ENCODE measurements at places on chromosomes 7 and 10. TPM values are rescaled to one million over a fixed set of nuclear protein-coding genes. Genes with fewer than 3 reads are reported as not detected.

ADAMTS14 gene
- 0.59 TPM for polyA plus RNA-seq

ARL4A gene
- 29.3 TPM for polyA plus RNA-seq

NAT16 gene
- not detected for polyA plus RNA-seq

NEURL1 gene
- polyA plus RNA-seq: 0.10 TPM

ATOH7 gene
- polyA plus RNA-seq: 0.02 TPM

RARRES2 gene
- 22.6 TPM for polyA plus RNA-seq

DGKB gene
- 0.09 TPM for polyA plus RNA-seq

CAPZA2 gene
- polyA plus RNA-seq: 13.6 TPM

SPDYE9 gene
- polyA plus RNA-seq: not detected

CCL24 gene
- polyA plus RNA-seq: 0.68 TPM

SLC13A1 gene
- not detected for polyA plus RNA-seq

FEZF1 gene
- polyA plus RNA-seq: not detected

TMEM176A gene
- polyA plus RNA-seq: 9.4 TPM

SCIN gene
- 22.3 TPM for polyA plus RNA-seq

ANKRD30A gene
- not detected for polyA plus RNA-seq

CHN2 gene
- polyA plus RNA-seq: 1.5 TPM

UBE3C gene
- polyA plus RNA-seq: 23.0 TPM

NOD1 gene
- 5.0 TPM for polyA plus RNA-seq

HYAL4 gene
- polyA plus RNA-seq: not detected

NXPH1 gene
- polyA plus RNA-seq: not detected
